ENCODE measurements at places on chromosomes 4 and X.
A peak's percentile ranks its signal among the peaks of the same experiment; 100 is the strongest.

- DNase-seq = no peak
Measured at GRCh38 chr4:174538876-174539250, 16.6 kb upstream of the HPGD start.

- DNase-seq = no peak
Measured at GRCh38 chr4:119099227-119099810, 36.3 kb upstream of the MYOZ2 start.

- no peak for DNase-seq
Measured at GRCh38 chrX:64805683-64806082, 170.6 kb downstream of the ZC4H2 start.

DNA sequence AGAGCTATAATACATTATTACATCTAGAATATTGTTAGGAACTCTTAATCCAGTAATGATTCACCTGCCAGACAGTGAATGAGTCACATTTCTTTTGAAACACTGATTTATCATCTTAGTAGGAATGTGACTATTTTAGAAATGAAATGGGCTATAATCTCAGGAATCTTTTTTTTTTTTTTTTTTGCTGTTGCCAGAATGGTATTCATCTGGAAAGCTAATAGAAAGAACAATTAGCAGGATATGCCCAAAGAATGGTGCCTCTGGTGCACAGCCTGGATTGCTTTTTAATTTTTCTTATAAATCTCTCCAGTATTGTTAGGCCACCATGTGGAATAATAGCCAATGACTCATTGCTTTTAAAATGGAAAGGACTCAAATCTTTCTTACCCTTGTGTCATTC, 181.1 kb upstream of the SMIM31 start:
- DNase-seq = no peak

GRCh38 chr4:27315625-27316024, 455.0 kb downstream of the STIM2 start:
- DNase-seq = no peak

DNA sequence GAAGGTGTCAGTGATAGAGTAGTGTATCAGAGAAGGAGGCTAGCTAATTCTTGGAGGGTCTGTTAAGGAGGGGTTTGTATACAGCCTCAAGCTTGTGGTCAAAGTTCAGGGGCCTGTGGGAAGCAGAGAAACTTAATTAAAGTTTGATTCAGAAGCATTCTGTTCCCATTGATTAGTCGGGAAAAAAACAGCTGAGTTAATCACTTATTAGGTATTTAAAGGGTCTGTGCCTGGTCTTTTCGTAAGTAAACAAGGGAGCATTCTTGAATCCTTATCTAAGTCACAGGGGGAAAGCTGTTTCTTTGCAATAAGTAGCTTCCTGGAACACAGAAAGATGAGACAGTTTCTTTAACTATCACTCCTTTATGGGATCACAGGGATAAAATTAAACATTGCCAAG, 492.1 kb downstream of the PCDH10 start:
- no peak for DNase-seq

DNA sequence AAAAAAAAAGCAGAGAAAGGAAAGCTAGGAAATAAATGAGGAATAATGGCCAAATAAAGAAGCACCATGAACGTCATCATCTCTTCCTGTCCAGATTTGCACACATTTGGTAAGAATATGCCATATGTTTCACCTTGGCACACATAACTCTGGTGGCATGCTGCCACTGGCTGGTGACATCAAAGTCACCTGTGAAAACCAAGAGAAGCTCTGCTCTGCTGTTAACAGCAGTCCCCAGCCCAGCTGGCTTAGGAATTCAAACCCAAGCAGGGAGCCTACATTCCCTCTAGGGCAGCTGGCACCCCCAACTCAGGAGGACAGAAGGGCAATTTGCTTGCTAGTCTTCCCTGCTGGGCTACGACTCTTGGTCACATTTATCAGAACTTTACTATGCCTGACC, 77.6 kb downstream of the RASL11B start:
- no peak for DNase-seq

- peak; percentile 5 for DNase-seq
Measured at GRCh38 chr4:107719207-107719921, 670 bp downstream of the PAPSS1 start.

GRCh38 chr4:53907772-53908171, 156.6 kb downstream of the CHIC2 start:
- no peak for DNase-seq

GRCh38 chrX:154733066-154733425, 17.8 kb downstream of the GAB3 start:
- DNase-seq = no peak

DNA sequence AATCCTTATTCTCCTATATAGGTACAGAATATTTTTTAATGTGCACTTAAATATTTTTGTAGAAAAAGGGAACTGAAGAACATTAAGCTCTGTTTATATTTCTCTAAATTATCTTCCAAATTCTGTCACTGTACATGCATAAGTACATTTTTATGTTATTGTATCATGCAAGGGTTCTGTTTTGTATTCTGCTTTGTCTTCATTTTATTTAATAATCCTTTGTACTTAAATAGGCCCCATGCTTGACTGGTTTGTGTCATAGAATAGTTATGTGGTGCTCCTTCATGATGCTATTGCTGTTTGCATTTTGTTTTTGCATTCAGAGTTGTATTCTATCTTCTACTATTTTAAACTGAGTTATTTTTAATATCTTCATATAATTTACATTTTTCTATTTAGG, 111.9 kb upstream of the EDNRA start:
- no peak for DNase-seq

- DNase-seq = no peak
Measured at GRCh38 chr4:108140328-108140727, 28.4 kb downstream of the LEF1 start.

DNA sequence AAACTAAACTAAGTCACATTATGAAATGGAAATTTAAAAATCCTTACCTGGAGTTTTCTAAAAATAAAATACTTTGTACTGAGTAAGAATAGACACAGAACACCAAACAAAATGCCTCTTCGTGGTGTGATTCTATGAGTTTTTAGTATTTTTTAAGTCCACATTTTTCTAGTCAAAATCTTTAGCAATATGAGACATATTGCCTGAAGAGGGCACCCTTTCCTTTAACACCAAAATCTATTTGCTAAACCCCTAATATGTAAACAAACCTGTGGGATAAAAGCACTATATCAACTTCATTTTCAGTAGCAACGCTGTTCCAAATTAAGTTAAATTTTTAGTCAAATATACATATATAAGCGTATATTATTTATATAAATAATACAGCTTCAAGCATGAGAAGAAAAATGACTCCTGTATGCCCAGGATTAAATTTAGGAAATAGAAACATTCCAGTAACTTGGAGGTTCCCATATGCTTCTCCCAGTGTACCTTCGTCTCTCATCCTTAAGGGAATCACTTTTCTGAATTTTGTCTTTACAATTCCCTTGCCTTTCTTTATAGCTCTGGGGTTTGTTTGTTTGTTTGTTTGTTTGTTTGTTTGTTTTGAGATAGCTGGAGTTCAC, 23.0 kb upstream of the PGM2 start:
- peak; percentile 73 for DNase-seq

DNA sequence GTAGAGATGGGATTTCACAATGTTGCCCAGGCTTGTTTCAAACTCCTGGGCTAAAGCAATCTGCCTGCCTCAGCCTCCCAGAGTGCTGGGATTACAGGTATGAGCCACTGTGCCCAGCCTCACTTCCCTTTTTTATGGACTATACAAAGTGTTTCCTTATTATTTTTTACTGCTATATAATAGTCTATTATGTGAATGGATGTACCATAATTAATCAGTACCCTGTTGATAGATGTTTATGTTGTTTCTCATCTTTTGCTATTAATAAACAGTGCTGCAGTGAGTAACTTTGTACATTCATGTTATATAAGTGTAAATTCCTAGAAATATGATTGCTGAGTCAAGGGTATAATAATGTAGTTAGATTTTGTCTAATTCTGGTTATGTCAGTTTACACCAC, 35.8 kb upstream of the LARP1B start:
- DNase-seq = no peak

- DNase-seq = no peak
Measured at GRCh38 chrX:20506739-20507138, 240.0 kb upstream of the RPS6KA3 start.

DNA sequence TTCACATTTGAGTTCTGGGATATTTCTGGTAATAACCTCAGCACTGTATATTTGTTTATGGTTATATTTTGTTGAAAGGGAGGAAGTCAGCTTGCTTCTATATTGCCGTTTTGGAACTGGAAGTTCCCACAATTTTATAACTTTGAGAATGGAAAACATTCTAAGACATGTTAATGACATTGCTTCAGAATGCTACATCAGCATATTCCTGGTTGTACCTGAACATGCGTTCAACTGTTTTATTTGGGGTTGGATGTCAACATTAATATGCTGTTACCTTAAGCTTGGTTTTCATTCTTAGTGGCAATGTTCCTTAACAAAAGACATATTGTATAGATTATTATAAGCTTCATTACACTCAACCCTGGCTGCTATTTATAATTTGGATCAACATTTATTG, 489.4 kb upstream of the MAGEB18 start:
- DNase-seq = no peak

- peak; percentile 55 for DNase-seq
Measured at GRCh38 chr4:6701371-6701770, 7.7 kb downstream of the S100P start.

DNA sequence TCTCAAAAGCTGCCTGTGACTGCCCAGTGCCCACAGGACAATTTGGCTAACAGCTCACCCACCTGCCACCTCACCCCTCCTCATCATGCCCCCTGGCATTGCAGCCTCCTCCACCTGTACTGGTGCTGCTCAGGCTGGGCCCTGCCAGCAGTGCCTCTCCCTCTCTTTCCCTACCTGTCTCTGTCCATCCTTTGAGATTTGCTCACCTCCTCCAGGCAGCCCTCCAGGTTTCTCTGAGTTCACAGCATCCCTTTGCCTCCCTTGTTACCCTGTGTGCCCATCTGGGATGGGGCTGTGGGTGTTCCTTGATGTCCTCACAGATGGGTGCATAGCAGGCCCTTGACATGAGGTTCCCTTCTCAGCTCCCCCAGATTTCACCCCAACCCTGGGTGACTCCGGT, 224.9 kb downstream of the AFAP1 start:
- no peak for DNase-seq

DNA sequence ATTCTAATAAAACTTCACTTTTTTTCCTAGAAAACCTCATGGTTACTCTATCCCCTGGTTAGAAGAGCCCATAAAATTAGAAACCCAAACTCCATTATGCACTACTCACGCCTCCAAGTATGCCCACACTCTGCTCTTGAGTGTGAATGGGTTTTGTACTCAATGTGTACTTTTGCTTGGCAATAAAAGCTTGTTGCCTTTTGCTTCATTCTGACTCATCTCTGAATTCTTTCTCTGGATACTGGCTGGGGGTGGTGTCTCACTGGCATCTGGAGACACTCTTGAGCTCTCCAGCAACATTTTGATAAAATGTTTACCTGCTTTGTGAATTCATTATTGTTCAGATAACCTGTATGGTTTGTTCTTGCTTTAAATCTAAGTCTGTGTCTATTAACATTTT, 963.3 kb downstream of the TRAM1L1 start:
- DNase-seq = no peak

Measured in CD4-positive, alpha-beta T cell treated with Interleukin-21 for 1 hour (primary cell).